ENCODE measurements at places on chromosomes 1 and 21.

GRCh38 chr1:48675251-48675650 lies 101.4 kb downstream of the BEND5 start:
- DNase-seq, result no peak

DNA sequence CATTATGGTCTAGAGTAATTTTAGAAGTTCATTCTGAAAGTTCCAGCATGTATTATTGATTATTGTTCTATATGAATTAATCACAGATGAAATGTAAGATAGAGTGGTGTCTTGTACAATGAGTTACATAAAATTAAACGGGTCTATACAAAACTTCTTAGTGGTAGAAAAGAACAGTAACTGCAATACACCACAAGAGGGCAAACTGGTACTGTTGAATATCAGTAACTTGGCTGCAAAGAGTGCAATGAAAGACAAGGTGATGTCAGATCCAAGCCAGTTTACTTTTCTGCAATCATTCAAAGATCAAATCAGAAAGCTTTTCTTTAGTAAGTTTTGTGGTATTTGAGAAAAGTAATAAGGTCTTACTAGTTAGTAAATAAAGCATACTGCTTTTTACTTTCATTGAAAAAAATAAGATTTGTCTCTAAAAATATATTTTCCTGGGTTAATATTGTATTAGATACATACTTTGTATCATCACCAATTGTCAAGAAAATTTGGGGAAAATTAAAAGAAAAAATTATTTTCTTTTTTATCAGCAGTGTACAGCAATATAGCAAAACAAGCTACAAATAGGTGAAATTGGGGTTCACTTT lies 66.4 kb upstream of the BTG3 start:
- DNase-seq, result no peak

GRCh38 chr1:117093091-117093534 lies 28.4 kb downstream of the TRIM45 start:
- peak; percentile 30 for DNase-seq

- DNase-seq, result no peak
Observed at GRCh38 chr21:15837645-15838044, 107.9 kb downstream of the USP25 start.

DNA sequence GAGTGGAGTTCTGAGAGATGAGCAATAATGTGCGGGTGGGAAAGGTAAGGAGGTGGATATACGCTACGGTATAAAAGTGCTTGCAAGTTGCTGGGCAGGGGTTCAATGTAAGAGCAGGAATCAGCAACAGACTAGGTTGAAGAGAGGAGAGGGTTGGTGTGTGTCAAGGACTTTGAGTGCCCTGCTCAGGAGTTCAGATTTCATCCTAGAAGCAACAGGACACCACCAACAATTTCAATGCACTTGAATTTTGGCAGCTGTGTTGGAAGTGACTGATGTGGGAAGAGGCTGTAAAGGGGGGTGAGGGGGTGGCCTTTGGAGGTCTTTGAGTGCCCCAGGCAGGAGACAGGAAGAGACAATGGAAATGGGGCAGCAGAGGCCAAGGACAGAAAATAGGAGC lies 57.3 kb downstream of the RHOU start:
- no peak for DNase-seq

DNA sequence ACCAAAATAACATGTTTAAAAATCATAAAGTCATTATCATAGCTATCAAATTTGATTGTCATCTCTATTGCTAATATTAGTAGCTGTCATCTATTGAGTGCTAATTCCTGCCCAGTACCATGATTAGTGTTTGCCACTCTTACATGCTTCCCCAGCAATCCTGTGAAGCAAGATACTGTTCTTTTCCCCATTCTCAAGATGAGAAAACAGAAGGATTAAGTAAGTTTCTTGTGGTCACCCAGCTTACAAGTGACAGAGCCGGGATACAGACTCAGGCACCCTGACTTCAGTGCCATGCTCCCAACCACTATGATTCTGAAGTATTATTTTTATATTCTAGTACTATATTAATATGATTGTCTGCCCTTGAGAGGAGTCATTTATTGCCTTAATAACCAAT lies 36.5 kb downstream of the LRRC8C start:
- no peak for DNase-seq

- no peak for DNase-seq
Observed at GRCh38 chr1:24121406-24121805, 9.5 kb upstream of the MYOM3 start.

GRCh38 chr1:109792056-109792831 lies 28.5 kb upstream of the EPS8L3 start:
- DNase-seq, result peak; percentile 81

DNA sequence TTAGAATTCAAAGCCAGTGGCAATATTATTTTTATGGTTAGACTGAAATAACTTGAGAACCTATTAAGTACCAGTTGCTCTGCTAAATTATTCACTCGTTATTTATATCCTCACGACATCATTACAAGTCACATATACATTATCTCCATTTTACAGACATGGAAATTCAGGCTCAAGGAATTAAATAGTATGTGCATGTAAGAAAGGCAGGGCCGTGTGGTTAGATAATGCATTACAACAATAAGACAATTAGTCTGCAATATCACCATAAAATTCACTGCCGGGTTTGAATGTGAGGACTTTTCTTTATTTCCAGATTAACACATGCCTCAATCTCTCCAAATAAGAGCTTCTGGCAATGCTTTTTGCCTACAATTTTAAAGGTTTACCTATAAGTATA lies 523.4 kb downstream of the PTBP2 start:
- DNase-seq, result no peak

GRCh38 chr1:55696891-55697290 lies 481.7 kb upstream of the USP24 start:
- no peak for DNase-seq

DNA sequence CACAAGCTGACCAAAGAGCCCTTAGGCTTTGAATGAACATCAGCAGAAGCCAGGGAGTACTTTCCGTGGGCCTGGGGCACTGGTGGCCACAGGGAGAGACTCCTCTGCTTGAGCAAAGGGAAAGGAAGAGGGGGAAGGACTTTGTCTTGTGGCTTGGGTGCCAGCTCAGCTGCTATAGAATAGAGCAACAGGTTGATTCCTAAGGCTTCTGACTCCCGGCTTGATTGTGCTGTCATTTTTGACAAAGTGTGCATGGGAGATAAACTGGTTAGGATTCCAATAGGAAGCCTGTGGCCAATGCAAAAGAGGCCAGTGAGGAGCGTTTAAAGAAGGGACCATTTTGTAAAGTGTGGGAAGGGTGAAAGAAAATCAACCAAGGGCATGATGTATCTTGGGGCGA lies 11.9 kb upstream of the SMAP2 start:
- DNase-seq, result no peak

DNA sequence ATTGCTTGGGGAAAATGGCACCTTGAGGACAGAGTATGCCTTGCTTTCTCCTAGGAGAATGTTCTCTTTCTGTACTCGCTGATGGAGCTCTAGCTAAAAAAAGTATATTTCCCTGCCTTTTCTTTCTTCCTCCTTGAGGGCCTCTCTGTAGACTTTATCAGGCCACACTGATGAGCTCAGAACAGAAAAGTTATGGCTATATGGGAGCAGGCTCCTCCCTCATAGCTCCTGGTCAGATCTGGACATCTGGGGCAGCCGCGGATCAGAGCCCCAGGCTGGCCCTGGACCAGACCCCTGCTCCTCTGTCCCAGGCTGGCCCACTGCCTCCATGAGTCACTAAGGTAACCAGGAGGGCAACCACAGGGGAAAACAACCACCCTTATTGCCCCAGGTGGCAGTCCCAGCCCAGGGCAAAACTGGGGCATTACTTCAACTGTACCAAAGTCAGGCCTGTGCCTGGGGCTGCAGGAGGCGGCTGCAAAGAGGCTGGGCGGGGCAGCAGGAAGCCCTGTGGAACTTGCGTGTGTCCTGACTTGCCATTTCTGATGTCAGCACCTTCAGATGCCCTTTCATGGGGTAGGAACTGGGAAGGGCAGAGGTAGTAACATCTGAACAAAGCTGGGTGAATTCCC lies 26.3 kb upstream of the ZNF648 start:
- DNase-seq, result no peak

Data from left lung (tissue), 14 donors.